ENCODE measurements at places on chromosomes 2 and 18.

DNA sequence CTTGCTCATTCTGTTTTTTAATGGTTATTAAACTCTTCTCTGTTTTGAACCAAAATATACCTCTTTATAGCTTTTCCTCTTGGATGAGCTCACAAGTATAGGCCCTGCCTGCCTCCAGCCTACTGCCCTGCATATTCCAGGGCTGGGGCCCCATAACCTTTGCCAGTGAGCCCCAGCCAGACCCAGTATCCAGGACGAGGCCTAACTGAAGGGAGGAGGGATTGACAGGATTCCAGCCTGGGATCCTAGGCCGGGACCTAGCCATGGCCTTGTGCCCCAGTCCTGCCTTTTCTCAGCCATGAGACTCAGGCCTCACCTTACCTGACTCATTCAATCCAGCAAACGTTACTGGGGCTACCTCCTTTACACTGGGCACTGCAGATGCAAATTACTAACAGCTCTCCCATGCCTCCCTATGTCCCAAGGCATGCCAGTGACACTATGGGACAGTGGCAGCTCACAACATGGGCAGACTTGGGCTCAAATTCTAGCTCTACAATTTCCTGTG, 159.2 kb downstream of the DDX1 start:
- DNase-seq: no peak

DNA sequence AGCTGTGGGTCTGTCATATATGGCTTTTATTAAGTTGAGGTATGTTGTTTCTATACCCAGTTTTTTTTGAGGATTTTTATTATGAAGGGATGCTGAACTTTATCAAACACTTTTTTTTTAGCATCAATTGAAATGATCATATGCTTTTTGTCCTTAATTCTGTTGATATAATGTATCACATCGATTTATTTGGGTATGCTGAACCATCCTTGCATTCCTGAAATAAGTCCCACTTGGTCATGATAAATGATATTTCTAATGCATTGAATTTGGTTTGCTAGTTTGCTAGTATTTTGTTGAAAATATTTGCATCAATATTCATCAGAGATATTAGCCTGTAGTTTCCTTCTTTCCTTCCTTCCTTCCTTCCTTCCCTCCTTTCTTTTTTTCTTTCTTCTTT, 22.5 kb upstream of the CWC22 start:
- no peak for DNase-seq

- no peak for DNase-seq
Observed at GRCh38 chr2:230984393-230985220, 11.3 kb upstream of the SPATA3 start.

- peak; percentile 80 for DNase-seq
Observed at GRCh38 chr2:229852565-229852964, 69.2 kb downstream of the TRIP12 start.

- no peak for DNase-seq
Observed at GRCh38 chr2:36441816-36442215, 86.2 kb downstream of the CRIM1 start.

DNA sequence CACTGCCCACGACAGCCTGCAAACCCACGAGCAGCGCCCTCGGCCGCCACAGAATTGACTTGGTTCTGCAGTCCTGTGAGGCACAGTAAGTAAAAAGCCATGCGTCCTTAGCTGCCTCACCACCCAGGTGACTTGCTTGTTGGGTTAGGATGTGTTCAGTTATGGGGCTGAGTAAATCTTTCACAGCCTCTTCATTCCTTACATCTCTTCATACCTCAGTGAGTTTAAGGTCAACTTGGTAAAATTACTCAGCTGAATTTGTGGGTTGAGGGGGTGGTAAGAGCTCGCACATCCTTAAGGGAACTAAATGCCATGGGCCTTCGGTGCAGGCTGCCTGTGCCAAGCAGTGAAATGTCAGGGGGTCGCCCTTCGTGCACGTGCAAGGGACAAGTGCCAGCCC, 165.2 kb upstream of the ALKAL2 start:
- DNase-seq: no peak

GRCh38 chr18:715626-716025, 3.2 kb upstream of the ENOSF1 start:
- DNase-seq: peak; percentile 40

- DNase-seq: no peak
Observed at GRCh38 chr2:173119069-173119807, 43.6 kb downstream of the MAP3K20 start.

- DNase-seq: no peak
Observed at GRCh38 chr2:7704296-7704865, 787.2 kb downstream of the RNF144A start.

GRCh38 chr18:62991959-62992358, 276.6 kb downstream of the PHLPP1 start:
- DNase-seq: no peak

GRCh38 chr2:122255924-122256323, 500.5 kb downstream of the TSN start:
- DNase-seq: no peak

GRCh38 chr2:112254466-112255240, at the start of gene ZC3H8:
TSS of gene ZC3H8 (minus strand) at chr2:112255042. CDS start at chr2:112254981, 61 bp downstream.
- peak; percentile 95 for DNase-seq

DNA sequence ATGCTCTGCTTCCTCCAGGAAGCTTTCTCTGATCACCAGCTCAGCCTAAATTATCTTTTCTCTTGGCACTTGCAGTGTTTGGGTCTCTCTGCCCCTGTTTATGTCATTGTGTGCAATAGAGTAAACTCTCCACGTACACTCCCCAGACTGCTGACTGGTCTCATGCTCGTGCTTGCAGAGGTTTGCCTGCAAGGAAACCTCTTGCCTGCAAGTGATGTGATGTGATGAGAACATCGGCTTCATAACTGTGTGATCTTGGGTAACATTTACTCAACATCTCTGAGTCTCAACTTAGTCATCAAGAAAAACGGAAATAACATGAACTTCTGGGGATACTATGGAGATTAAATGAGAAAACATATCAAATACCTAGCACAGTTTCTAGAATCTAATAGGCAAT, 92.3 kb downstream of the BIN1 start:
- no peak for DNase-seq

GRCh38 chr2:85660725-85661124, 7.3 kb downstream of the SFTPB start:
- no peak for DNase-seq

- DNase-seq: no peak
Observed at GRCh38 chr2:158740127-158740526, 55.0 kb upstream of the DAPL1 start.

DNA sequence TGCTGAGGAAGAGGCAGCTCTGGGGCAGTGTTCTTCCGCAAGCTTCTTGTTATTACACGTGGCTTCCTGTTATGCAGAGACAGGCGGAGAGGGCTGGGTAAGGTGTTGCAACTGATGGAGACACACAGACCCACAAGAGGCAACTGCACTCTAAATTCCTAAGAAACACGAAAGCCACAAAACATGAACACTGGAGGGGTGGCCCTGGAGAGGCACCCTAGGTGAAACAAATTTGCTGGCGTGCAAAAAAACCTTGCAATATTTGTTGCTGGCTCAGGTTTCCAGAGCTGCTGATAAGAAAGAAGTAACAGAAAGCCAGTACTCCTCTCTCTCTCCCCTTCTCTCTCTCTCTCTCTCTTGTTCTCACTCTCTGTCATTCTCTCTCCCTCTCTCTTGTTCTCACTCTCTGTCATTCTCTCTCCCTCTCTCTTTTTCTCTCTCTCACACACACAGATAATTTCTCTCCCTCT, 31.8 kb downstream of the ARHGAP25 start:
- peak; percentile 81 for DNase-seq

GRCh38 chr2:20558391-20559150, 92.3 kb downstream of the HS1BP3 start:
- no peak for DNase-seq

DNA sequence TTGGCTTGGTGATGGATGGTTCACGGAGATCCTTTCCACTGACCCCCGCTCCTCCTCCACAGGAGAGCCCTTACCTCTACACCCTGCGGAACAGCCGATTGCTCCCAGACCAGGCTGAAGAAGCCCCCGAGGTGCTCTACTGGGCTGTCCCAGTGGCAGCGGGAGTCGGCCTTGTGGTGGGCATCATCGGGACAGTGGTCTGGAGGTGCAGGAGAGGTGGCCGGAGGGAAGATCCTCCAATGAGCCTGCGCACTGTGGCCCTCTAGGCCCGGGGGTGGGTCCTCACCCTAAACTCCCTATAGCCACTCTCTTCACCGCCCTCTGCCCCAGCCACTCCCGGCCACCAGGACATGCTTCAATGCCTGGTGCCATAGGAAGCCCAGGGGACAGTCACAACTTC, 108.8 kb upstream of the PPP1CB start:
- no peak for DNase-seq
